ENCODE measurements at places on chromosomes 6 and 20.

GRCh38 chr20:64234291-64234791 lies 21.2 kb upstream of the PCMTD2 start:
- DNase-seq: no peak

DNA sequence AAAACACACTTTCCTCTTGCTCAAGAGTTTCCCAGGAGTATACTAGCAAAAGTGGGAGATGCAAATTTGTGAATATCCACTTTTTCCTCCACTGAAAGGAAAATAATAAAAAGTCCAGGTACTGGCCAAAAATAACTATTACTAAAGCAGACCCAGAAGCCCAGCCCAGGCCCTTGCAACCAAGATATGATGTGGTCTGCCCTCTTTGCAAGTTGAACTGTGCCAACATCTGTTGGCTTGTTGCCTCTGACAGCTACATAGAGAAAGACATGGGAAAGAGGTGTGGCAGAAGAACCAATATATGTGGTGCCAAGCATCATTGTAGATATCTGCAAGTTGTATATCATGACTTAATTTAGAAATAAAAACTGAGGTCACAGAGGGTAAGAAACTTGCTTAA lies 78.4 kb upstream of the JAG1 start:
- DNase-seq: no peak

- no peak for DNase-seq
These were observed 72.7 kb upstream of the ISM1 start for GRCh38 chr20:13148402-13148801.

- DNase-seq: no peak
These were observed 47.3 kb downstream of the ARMC2 start for GRCh38 chr6:108895571-108895970.

GRCh38 chr6:40854592-40854991 lies 184.4 kb downstream of the UNC5CL start:
- no peak for DNase-seq

GRCh38 chr6:53432318-53433161 lies 83.8 kb upstream of the ELOVL5 start:
- no peak for DNase-seq

DNA sequence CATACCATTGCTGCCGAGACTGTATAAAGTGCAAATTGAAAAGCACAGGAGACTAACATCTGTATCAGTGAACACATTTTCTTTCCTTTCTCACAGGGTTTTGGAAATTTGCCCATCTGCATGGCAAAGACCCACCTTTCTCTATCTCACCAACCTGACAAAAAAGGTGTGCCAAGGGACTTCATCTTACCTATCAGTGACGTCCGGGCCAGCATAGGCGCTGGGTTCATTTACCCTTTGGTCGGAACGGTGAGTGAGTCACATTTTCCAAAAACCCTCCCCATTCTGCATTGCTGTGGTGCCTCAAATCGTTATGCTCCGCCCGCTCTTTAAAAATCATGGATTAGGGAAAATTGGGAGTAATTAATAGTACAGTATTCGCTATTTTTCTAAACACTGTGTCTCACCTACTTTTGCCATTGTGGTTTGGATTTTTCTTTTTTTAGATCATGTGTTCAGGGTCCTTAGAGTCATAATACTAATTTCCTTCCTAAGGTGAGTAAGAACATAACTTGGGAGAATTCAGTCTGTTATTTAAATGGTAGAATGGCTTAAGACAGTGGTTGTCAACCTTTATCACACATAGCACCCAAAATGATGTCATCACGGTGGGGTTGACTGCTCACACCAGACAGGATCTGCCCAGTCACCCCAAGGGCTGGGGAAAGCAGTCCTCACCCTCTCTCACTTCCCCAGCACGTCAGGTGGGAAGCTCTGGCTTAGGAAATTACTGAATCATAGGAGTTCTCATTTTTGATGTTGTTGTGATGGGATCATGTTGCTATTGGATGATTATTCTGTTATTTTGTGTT lies 171.6 kb downstream of the MTHFD1L start:
- DNase-seq: no peak

GRCh38 chr6:116450185-116450710 lies 10.9 kb upstream of the CALHM6 start:
- no peak for DNase-seq

DNA sequence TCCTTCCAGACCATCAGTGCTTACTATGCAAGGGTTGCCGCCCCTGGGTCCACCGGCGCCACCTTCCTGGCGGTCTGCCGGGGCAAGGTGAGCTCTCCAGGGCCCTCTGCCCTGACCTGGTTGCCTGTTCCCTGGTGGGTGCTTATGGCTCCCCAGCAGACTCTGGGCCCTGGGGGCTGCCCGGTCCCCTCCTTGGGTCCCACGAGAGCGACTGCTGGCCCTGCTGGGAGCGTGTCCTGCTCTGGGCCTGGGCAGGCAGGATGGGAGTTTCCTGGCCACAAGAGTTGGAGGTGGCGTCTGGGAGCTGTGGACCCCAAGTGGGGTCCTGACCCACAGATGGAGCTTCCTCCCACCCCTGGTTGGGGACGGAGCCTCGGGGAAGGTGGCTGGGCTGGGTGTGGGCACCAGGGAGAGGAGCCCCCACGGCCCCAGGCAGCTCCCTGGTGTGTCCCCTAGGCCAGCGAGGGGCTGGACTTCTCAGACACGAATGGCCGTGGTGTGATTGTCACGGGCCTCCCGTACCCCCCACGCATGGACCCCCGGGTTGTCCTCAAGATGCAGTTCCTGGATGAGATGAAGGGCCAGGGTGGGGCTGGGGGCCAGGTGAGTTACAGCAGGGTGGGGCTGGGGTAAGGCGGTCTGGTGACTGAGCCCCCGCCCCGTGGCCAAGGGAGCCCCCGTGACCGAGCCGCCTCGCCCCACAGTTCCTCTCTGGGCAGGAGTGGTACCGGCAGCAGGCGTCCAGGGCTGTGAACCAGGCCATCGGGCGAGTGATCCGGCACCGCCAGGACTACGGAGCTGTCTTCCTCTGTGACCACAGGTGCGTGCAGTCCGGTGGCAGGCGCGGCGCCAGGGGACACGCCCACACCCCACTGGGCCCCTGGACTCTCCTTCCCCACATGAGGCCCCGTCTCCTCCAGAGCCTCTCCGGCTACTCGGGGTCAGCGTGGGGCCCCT lies 7.1 kb upstream of the TNFRSF6B start:
- no peak for DNase-seq

DNA sequence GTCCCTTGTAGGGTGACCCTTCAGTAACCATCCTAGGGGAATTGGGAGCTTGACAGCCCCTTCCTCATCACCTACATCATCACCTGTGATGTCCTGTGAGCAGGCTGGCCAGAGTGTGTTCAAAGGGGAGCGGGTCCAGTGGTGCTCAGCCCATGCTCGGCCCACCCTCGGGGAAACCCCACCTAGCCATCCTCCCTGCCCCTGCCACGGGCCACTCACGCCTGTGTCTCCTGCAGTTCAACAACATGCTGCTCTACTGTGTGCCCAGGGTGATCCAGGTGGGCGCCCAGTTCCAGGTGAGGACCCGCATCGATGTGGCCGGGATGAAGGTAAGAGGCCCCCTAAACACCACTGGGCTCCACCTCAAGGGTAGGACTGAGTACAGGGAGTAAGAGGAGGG lies 10.1 kb downstream of the FGD2 start:
- no peak for DNase-seq

GRCh38 chr6:141968632-141969031 lies 164.1 kb upstream of the GJE1 start:
- DNase-seq: no peak

- no peak for DNase-seq
These were observed 5.4 kb downstream of the EPM2A start for GRCh38 chr6:145729887-145730286.

DNA sequence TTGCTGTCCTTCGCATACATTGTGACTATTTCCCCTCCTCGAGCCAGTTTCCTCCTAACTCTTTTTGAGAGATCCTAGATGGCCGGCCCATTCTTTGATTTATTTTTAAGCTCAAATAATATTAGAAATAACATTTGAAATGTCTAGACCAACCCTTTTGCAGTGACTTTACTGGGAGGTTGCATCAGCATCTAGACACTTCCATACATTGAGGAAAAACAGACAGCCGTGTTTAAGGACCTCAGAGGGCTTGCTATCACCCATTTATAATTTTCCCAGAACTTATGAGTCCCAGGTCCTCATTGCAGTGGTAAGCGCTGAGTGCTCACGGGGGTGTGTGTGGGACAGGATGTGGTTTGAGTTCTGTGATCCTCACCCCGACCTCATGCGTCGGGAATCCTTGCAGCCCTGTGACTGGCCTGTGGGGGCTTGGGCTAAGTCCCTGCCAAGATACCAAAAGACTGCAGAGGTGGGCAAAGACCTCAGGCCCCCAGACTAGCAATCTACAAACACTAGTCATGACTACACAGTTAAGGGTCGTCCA lies at the start of gene GPX5:
TSS of gene GPX5 (plus strand) at position 386 of the 544 bp plus-strand sequence. CDS start at position 519, 133 bp downstream.
- DNase-seq: no peak

DNA sequence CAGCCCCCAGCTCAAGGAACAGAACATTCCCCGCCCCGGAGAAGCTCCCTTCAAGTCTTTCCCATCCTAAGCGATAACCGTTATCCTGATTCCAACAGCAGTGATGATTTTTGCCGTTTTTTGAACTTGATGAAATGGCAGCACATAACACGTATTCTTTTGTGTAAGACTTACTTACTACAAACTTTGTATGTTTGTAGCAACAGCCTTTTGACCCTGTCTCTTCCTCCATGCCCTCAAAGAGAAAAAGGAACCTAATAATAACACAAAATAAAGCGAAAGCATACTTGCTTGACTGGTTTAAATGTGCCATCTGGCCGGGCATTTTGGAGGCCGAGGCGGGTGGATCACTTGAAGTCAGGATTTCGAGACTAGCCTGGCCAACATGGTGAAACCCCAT lies 26.4 kb upstream of the SLC9A8 start:
- DNase-seq: no peak

Measured in KG1 (cell line).